ENCODE measurements at places on chromosomes 12 and 14.
A peak's percentile ranks its signal among the peaks of the same experiment; 100 is the strongest.

DNA sequence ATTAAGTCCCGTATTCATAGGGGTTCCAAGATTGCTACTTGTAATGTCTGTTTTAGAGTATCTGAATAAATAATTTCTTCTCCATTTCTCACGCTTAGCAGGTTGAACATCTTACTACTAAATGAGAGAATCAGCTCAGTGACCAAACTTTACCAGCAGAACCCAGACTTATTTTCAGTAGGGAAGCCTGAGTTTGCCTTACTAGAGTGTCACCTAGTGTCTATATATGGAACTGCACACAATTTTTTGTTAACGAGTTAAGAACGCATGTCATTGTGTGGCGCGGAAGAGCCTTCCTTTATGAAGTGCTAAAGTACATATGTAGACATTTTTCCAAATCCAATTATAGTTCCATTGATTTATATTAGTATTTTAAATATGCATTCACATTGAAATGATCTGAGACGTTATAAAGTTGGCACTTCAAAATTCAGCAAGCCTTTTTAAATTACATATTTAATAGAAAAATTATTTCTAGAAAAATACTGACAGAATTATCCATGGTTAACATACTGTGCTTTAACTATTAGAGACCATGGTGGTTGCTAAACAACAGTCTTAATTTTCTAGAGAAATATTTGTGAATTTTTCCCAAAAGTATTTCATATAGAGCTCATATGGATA, 88.3 kb downstream of the RPS29 start:
- no peak for DNase-seq

GRCh38 chr14:66514213-66514612, 6.3 kb downstream of the GPHN start:
- no peak for DNase-seq

- no peak for DNase-seq
Measured at GRCh38 chr12:39378341-39378740, 64.6 kb downstream of the KIF21A start.

- DNase-seq: no peak
Measured at GRCh38 chr12:10386857-10387256, 3.0 kb downstream of the KLRK1 start.

DNA sequence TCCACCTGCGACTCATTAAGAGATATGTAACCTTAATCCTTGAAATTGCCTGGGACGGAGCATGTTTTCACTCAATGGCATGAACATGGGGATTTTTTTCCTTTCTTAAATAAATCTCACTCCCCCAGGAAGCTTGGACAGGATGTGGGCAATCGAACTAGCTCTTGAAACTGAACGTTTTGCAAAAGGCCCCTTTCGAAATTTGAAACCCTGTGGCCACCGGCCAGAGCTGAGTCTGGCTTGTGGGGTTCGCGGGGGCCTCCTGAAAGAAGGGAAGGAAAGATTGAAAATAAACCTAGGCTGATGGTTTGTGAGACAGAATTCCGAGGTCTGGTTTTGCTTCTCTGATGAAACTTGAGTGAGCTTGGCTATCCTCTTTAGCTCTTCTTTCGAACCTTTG, 101.4 kb upstream of the RTL1 start:
- no peak for DNase-seq

DNA sequence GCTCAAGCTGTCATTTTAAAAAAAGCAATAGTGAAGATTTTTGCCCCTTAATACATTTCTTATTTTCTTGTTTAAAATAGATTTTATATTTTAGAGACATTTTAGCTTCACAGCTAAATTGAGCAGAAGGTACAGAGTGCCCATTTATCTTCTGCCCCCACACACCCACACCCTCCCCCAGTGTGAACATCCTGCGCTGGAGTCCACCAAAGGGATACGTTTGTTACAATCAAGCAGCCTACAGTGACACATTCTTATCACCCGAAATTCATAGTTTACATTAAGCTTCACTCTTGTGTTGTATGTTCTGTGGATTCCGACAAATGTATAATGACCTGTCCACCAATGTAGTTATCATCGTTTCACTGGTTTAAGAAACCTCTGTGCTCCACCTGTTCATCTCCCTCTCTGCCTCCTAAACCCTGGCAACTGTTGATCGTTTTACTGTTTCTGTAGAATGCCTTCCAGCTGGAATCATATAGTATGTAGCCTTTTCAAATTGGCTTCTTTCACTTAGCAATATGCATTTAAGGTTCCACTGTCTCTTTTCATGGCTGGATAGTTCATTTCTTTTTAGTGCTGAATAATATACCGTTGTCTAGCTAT, 91.0 kb upstream of the TRAF3 start:
- no peak for DNase-seq

GRCh38 chr14:28323366-28323765, 443.2 kb upstream of the FOXG1 start:
- no peak for DNase-seq

GRCh38 chr12:106085213-106085612, 53.5 kb downstream of the NUAK1 start:
- no peak for DNase-seq

DNA sequence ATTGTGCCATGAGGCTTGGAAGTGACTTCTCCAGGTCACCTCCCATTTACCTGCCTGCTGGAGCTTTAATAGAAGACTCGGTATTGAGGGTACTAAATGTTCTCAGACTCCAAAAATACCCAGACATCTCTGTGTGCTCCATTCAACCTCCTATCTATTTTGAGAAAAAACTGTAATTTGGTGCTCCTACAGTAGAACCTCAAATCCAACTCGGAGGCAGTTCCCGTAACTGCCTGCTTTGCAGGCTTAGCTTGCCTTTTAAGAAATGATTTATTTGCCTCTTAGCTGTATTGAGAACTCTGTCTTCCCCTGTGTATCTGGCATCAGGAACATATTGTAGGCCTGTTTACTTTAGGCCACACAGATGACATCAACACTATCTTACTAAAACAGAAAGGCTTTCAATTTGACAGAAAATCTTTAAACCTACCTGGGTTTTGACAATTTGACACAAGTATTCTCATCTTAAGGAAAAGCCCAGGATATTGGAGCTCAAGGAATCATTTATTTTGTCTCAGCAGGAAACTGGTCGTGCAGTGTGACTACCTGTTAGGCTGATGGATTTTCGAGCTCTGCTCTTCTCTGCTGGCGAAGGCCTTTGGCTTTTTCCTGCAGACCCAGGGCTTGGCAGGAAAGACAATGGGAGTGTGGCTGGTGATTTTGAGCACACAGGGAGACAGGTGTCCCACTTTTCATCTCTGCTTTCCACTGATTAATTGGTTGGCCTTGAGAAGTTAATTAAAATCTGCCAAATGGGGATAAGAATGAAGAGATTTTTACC, 314.8 kb downstream of the SNAPC1 start:
- DNase-seq: no peak

DNA sequence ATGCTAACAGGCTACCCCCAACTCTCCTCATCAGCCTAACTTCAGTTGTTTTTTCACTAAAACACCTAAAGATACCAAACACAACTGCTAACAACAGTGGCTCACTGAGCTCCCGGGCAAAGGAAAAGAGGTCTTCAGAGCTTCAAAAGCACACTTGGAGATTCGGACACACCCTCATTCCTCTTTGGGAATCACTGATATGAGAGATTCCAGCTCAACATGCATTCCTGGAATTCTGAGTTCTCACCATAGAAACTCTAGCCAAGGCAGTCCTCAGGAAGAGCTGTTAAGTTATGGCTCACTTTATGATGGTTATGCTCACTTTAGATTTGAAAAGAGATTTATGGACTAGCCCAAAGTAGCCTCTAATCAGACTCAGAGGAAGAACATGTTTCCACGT, 40.1 kb downstream of the STXBP6 start:
- DNase-seq: no peak

- DNase-seq: no peak
Measured at GRCh38 chr12:125773033-125773640, 707.9 kb downstream of the AACS start.

DNA sequence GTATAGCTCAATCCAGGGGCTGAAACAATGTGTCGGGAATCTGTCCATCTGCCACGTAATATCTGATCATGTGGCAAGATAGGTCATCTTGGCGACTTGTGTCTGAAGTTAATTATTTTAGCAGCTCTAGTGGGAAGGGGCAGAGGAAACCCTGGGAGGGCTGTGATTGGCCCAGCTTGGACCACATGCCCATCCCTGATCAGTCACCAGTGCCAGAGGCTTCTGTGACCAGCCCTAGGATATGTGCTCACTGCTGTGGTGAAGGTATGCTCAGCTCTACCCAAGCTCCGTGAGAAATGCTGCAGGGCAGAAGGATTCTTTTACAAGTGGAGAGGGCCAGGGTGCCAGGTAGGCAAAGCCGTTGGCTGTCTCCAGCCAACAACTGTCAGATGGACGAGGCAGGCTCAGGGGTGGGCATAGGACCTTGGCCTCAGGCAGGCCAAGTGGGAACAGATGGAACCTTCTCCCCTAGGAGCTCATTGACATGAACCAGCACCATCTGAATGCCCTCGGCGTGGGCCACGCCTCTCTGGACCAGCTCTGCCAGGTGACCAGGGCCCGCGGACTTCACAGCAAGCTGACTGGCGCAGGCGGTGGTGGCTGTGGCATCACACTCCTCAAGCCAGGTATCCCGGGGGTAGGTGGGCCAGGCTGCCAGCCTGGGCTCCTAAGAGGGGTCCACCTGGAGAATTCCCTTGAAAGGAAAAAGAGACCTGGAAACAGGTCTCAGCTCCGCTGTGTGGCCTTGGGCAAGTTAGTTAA, 21.1 kb downstream of the MVK start:
- DNase-seq: no peak

GRCh38 chr12:76692846-76693245, 71.1 kb upstream of the ZDHHC17 start:
- DNase-seq: no peak

- no peak for DNase-seq
Measured at GRCh38 chr12:102436867-102437266, 43.5 kb downstream of the IGF1 start.

GRCh38 chr14:104968153-104968527, 10.0 kb downstream of the AHNAK2 start:
- no peak for DNase-seq

DNA sequence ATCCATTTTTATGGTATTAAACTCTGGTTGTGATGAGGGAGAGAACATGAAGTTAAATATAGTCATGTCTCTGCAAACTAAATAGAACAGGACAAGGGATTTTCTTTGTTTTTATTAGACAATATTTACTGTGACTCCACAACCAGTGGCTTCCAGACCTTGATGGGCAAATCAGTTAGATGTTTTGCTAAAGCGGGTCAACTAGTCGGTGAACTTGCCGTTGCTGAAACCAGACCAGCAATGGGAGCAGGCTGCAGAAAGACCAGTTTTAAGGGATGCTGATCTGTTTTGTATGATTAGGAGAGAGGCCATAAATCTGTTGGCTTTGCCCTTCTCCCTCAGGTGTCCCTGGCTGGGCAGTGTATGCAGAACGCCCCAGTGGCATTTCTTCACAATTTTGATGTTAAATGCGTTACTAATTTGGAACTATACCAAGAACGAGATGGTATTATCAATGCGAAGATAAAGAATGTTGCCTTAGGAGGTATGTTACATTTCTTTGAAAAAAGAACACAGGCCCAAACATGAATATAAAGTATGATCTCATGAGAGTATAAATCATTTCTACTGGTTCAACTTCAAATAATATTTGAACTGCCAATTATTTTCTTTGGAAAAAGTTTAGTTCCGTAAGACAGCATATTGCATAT, 19.4 kb downstream of the TCTN2 start:
- no peak for DNase-seq

DNA sequence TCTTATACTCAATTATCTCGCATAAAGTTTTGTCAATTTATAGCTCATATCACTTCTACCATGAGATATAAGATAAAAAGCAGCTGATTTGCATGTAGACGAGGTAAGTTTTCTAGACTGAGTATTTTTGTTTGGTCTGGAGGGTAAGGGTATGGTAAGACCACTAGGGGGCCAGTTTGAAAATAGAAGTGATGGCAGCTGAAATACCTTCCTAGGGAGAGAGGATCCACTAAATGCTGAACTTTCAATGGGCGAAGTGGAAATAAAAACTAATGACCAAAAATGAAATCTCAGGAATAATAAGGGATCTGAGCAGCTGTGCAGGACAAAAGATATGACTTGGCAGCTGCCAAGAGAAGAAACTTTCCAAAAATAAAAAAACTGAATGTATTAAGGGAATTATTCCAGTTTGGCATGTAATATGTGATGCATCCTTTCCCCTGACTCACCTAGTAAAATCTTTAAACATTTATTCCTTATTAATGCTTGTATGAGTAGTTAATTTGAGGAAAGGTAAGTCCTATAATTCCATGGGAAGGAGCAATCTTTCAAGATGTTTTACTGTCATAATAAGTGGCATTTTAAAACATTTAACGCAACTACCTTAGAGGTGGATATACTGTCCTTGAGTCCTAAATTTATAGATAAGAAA, 754.5 kb downstream of the C12orf50 start:
- DNase-seq: no peak

DNA sequence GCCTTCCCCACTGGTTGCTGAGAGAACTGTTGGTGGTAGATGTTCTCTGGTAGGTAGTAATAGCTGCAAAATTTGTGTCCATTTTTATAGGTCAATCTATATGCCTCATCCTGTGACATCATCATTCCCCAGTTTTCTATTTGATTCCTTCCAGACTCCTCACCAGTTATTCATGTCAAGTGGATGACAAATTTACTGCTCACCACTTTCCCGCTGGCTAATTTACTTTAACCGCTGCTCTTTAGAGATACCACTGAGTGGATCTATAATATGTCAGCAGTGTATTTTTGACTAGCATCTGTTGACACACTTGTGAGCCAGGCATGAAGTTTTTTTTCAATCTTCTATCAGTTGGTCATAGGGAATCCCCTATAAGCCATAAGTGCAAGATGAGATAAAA, 24.6 kb downstream of the GPR65 start:
- no peak for DNase-seq

GRCh38 chr12:25058658-25059058, 109.8 kb upstream of the BCAT1 start:
- no peak for DNase-seq

- no peak for DNase-seq
Measured at GRCh38 chr12:46209170-46209569, 59.7 kb downstream of the SLC38A1 start.

- no peak for DNase-seq
Measured at GRCh38 chr12:102811110-102811737, 105.8 kb downstream of the PAH start.

- no peak for DNase-seq
Measured at GRCh38 chr14:100422556-100423316, 99.6 kb downstream of the SLC25A47 start.

- peak; percentile 91 for DNase-seq
Measured at GRCh38 chr12:101830367-101831325, at the start of gene GNPTAB. Gene GNPTAB (minus strand): TSS chr12:101830959. CDS start chr12:101830675, 284 bp downstream.

Measured in chondrocyte (in vitro differentiated cells).